ENCODE measurements at places on chromosomes 3 and 15.

DNA sequence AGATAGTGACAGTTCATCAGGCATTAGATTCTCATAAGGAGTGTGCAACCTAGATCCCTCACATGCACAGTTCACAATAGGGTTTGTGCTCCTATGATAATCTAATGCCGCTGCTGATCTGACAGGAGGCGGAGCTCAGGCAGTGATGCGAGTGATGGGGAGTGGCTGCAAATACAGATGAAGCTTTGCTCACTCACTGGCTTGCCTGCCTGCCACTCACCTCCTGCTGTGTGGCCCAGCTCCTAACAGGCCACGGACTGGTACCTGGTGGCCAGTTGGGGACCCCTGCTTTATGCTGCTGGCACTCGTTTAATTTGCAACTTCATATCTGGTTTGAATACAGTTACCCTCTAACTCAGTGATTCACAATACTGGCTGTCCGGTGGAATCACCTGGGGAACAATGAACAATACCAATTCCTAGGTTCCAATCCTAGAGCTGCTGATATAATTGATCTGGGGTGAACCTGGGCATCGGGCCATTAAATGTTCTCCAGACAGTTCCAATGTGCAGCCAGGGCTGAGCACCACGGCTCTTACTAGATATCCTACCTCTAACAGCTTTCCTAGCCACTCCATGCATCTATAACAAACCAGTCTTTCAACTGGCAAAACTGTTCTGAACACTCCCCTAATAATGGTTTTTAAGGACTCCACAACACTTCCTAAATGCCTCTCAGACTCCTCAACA lies 131.4 kb downstream of the ATP1B3 start:
- DNase-seq = no peak

- no peak for DNase-seq
Observed at GRCh38 chr15:67290319-67290718, 35.7 kb downstream of the IQCH start.

- no peak for DNase-seq
Observed at GRCh38 chr3:104755791-104756190, 610.9 kb upstream of the ALCAM start.

- no peak for DNase-seq
Observed at GRCh38 chr3:61080737-61081445, 170.4 kb downstream of the FHIT start.
